ENCODE measurements at places on chromosomes 3 and 15.

DNA sequence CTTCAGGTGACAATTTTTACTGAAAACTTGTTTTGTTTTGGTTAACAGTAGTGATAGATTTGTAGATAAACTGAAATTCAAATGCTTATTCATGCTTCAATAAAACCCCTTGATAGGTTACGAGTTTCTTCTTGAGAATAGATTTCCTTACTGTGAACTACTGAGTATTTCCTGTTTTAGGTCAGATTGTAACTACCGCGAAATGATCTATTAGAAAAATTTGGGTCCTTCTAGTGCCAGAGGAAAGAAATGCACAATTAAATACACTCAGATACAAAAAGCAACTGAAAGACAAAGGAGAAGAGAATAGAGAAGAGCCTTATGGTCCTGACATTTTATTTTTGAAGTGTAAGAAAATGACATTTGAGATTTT lies 251.7 kb upstream of the TBL1XR1 start:
- no peak for DNase-seq

DNA sequence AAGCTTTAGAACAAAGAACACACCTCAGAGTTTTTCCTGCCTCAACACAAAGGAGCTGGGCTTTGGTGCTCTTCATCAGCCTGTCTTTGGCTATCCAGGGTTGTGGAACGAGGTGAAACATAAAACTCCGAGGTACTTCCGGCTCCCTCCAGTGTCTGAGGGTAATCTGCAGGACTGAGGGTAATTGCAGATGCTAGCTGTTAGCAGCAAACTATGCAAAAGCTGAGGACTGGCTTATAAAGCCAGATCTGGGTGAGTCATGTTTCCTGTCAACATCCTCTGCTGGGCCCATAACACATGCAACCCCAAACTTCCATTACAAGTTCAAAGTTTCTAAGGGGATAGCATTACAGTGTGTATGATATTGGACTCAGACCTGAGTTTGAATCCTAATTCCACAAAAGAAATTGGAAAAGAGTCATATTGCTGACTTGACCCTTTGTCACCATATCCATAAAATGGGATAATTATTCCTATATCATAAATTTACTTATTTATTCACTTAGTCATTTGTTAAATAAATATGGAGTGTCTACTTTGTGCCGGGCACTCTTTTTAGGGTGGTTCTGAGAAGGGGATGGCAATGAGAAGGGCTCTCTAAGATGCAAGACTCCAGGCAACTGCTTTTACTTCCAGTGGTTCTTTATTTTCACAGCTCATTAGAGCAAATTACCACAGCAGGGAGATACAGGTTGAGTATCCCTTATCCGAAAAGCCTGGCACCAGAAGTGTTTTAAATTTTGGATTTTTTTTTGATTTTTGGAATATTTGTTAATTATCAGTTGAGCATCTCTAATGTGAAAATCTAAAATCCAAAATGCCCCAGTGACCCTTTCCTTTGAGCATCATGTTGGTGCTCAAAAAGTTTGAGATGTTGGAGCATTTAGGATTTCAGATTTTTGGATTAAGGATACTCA lies 9.5 kb upstream of the TRIM69 start:
- no peak for DNase-seq

GRCh38 chr15:68157074-68157473 lies 48.1 kb downstream of the CALML4 start:
- DNase-seq, result no peak

GRCh38 chr3:105527535-105527934 lies 160.8 kb downstream of the ALCAM start:
- no peak for DNase-seq

GRCh38 chr3:128217702-128218547 lies 64.6 kb downstream of the EEFSEC start:
- no peak for DNase-seq

- no peak for DNase-seq
Measured at GRCh38 chr3:52069855-52070254, 13.5 kb upstream of the DUSP7 start.

GRCh38 chr3:147365196-147366115 lies 40.9 kb downstream of the ZIC4 start:
- DNase-seq, result no peak

- no peak for DNase-seq
Measured at GRCh38 chr3:177610262-177610661, 413.0 kb upstream of the TBL1XR1 start.

- no peak for DNase-seq
Measured at GRCh38 chr3:192655040-192655439, 72.3 kb downstream of the FGF12 start.

GRCh38 chr15:52162260-52162659 lies 28.9 kb downstream of the GNB5 start:
- no peak for DNase-seq

GRCh38 chr15:28920781-28921331 lies 35.1 kb downstream of the APBA2 start:
- no peak for DNase-seq

- DNase-seq, result peak; percentile 60
Measured at GRCh38 chr15:78739996-78740903, 71.0 kb downstream of the ADAMTS7 start.

- no peak for DNase-seq
Measured at GRCh38 chr3:114567771-114568170, 273.9 kb downstream of the TIGIT start.

DNA sequence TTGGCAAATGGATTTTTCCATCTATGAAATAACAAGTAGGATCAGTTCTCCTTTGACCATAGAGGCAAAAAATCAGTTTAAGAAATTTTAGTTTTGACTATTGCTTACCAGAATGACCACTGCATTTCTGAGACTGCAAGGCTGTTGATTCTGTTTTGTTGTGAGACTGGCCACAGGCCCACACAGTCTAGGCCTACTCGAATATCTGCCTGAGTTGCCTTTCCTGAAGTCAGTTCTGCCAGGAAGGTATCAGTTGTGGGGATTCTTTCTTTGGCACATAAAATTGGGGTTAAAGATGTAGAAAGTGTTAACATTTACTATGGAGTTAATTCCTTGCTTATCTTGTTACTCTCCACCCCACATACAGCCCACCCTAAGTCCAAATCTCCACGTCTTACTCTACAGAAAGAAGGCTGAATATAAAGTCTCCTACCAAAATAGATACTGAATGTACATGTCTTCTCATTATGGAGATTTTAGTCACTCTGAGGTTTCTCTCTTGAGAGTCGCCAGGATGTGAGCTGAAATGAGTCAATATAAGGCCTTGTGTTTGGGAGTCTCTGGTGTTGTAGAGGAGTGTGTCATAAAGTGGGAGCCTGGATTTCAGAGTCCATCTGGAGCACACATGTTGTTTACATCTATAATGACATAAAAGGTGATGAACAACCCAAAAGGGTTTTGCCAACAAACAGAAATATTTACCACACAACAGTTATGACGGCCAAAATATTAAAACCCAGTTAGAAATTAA lies 45.0 kb upstream of the WWTR1 start:
- no peak for DNase-seq

DNA sequence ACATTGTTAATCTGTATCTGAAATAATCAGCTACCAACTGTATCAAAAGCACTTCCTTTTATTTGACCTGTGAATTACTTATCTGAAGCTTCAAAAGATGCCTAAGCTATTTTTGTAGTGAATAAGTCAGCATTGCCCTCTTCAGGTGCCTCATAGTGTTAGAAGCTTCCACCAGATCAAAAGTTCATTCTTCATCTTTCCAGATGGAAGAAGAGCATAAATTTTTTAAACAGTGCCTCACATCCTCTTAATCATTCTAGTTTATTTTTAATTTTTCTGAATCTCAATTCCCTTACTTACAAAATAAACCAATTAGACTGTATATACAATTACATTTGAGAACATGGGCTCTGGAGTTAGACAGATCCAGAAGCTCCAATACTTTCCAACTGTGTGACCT lies 65.0 kb downstream of the MYO5A start:
- DNase-seq, result no peak

- DNase-seq, result no peak
Measured at GRCh38 chr3:76566904-76567303, 473.0 kb upstream of the ROBO2 start.

DNA sequence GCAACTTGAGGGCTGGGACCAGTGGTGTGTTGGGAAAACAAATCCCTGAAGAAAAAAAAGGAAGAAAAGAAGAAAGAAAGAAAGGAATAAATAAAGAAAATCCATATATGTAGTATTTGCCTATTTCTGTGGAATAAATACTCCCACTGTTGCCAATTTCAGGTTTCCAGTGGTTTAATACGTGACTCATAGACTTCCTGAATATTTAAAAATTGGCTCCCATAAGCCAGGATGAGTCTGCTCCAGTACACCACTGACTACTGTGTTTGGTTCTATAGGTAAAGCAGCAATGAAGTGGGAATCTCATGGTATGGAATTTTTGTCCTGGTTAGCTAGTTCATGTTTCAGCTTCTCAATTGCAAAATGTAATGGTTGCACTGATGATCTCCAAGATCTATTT lies 31.6 kb downstream of the PYDC2 start:
- DNase-seq, result no peak

GRCh38 chr3:186506857-186507256 lies 37.3 kb downstream of the CRYGS start:
- DNase-seq, result no peak

DNA sequence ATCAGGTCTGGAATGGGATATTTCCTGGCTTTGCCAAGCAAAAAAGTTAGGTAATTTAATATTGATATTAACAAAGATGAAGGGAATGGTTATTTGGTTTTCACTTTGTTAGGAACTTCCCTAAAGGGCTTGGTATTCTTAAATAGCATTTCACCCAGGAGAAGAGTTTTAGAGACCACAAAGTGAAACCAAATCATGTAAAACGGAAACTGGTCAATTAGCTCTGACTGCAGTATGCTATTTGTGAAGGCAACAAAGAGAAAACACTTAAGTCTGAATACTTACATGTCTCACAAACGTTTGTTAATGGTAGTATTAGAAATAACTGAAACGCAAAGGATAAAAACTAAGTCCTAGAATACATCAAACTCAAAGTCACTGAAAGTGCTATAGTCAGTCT lies 32.4 kb upstream of the SETMAR start:
- DNase-seq, result no peak

GRCh38 chr15:58627046-58627445 lies 122.5 kb downstream of the ADAM10 start:
- no peak for DNase-seq

DNA sequence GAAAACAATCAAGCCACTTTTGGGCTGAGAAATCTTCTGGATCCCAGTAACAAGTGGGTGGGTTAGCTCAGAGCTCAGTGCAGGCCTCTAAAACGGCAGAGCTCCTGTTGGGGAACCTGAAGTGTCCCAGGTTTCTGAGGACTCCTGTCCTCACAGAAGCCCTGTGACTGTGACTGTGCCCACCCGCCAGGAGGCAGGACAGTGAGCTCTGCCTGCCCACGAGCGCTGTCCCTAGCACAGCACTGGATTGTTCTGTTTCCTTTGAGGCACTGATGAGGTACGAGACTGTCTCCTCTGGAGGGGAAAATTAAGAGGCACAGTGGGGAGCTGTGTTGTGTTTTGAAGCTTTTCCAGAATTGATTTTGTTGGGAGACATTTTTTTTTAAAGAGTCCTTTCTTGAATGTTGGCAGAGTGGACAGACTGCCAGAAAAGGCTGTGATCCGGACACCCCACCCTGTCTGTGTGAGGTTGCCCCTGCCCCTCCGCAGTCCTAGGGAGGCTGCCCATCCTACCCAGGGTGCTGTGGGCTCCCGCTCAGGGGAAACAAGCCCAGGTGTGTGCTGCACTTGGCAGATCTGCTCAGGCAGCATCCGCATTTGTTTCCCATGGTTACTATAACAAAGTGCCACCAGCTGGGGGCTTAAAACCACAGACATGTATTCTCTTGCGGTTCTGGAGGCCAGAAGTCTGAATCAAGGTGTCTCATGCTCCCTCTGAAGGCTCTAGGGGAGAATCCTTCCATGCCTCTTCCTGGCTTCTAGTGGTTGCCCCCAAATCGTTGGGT lies 66.6 kb upstream of the LARS2 start:
- DNase-seq, result no peak

- DNase-seq, result no peak
Measured at GRCh38 chr3:147758771-147759170, 349.6 kb downstream of the ZIC1 start.

- DNase-seq, result no peak
Measured at GRCh38 chr3:155313300-155313699, 19.8 kb upstream of the STRIT1 start.

- no peak for DNase-seq
Measured at GRCh38 chr15:74365598-74366445, 1.6 kb downstream of the CYP11A1 start.

GRCh38 chr15:63040509-63040908 lies 2.0 kb upstream of the TPM1 start:
- DNase-seq, result no peak

- DNase-seq, result no peak
Measured at GRCh38 chr3:52830535-52831258, at the start of gene ITIH4. TSS of gene ITIH4 (minus strand) at chr3:52830672. CDS start at chr3:52830642, 30 bp downstream.

- no peak for DNase-seq
Measured at GRCh38 chr3:188950832-188951489, 220.8 kb upstream of the TPRG1 start.

- DNase-seq, result no peak
Measured at GRCh38 chr15:69161079-69161877, 843 bp downstream of the GLCE start.

GRCh38 chr15:88752951-88753350 lies 50.3 kb upstream of the ACAN start:
- no peak for DNase-seq

- no peak for DNase-seq
Measured at GRCh38 chr3:16279010-16279801, 14.2 kb downstream of the OXNAD1 start.

DNA sequence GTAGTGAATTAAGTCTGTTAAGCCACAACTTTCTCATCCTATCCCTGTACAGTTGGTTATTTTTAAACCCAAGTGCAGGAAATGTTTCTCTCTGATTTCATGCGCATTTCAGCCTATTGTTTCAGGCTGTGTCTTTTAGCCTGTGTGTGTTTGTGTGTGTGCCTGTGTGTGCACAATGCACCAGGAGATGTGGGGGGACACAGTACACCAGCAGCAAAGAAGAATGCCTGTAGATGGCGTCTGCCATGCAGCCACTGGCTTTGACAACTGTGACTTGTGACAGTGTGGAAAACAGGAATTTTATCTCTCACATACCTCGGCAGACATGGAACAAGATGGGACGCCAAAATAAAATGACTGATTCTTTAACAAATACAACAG lies 43.6 kb upstream of the PLXNA1 start:
- DNase-seq, result no peak

- DNase-seq, result no peak
Measured at GRCh38 chr3:195020185-195020584, 250.8 kb downstream of the XXYLT1 start.

- no peak for DNase-seq
Measured at GRCh38 chr3:177642042-177642803, 444.9 kb upstream of the TBL1XR1 start.

DNA sequence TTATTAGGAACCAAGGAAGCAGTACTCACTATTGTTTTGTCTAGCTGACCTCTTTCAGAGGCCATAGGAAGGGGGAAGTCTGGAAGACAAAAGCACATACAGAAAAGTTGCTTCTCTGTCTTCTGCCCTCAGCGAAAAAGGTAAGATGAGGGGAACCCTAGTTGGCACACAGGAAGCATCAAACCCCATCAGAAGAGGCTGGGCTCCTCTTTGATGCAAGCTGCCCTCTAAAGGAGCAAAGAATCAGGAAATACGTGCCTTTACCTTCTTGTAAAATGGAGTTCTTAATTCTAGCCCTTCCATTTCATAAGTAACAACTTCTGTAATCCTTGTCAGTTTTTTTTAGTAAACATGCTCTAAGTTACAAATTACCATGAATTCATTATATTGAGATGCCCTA lies 12.5 kb downstream of the SPINK8 start:
- DNase-seq, result no peak
